ENCODE measurements at places on chromosomes 5 and 9.

DNA sequence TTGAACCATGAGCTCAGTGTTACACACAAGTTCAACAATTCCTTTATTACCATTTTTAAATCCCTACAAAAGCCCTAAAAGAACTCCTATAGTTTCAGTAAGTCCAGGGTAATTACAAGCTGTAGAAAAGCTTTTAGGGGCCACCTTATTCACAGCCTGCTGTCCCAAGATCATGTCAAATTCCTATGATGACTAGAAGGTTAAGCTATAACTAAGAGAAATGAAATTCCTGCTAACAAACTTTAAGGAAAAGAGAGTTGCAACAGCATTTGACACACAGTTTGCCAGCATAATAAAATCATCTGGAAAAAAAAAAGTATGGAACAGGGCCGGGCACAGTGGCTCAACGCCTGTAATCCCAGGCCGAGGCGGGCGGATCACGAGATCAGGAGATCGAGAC is 31.5 kb downstream of the TMEM245 start:
- no peak for DNase-seq

DNA sequence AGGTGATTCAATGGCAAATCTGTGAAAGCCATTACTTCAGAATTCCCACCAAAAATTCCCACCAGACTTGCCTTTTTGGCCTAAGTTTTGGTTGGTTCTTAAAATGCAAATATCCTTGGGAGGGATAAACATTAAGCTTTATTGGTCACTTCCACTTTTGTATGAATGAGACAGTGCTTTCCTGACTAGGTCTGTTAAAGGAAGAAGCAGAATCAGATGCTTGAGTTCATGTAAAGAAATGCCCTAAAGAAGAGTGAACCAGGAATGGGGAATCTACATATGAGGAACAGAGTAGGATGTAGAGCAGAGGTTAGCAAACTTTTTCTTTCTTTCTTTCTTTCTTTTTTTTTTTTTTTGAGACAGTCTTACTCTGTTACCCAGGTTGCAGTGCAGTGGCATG is 129.3 kb downstream of the GCNT1 start:
- no peak for DNase-seq

DNA sequence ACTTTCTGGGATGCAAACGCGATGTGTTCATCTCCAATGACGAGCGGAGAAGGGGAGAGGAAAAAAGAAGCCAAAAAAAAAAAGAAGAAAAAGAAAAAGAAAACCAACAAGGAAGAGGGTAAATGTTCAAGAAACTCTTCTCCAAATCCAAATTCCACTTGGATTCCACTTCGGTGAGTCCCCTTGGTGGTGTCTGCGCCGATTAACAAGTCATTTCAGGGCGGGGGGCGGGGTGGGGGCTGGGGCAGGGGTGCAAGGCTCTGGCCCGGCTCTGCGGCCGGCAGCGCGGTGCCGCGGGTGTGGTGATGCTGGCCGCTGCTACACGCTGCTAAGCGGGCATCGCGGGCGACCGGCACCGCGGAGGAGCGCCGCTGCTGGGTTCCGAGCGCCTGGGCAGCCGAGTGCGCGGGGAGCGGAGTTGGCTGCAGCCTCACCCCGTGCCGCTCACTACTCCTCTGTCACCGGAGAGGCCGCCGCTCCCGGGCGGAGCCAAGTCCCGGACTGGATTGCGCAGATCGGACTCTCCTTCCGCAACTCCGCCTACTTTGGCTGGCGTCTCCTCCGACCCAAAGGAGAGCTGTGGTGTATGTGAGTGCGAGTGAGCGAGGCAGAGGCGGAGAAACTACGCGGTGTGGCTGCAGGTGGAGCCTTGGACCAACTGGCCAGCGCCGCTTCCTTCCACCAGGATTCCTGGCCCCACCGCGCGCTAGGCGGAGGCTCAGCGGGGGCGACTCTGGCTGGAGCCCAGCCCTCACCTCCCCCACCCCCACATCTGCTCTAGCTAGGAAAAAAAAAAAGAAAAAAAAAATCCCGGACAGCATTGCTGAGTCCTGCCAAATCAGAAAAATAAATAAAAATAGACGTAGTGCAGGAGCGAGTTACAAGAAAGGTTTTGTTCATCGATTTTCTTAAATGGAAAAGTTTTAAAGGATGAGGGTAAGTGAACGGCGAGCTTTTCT is at the start of gene SEMA6A:
Gene SEMA6A (minus strand): TSS at position 457 of the 959 bp plus-strand sequence. CDS start 69,879 bp downstream, outside the sequence.
- peak; percentile 96 for DNase-seq

GRCh38 chr5:87020099-87020934 is 247.4 kb upstream of the RASA1 start:
- DNase-seq, result peak; percentile 52

- DNase-seq, result peak; percentile 53
Measured at GRCh38 chr9:4741365-4742089, 525 bp upstream of the AK3 start.

GRCh38 chr5:139301808-139302499 is 8.4 kb downstream of the MATR3 start:
- no peak for DNase-seq

DNA sequence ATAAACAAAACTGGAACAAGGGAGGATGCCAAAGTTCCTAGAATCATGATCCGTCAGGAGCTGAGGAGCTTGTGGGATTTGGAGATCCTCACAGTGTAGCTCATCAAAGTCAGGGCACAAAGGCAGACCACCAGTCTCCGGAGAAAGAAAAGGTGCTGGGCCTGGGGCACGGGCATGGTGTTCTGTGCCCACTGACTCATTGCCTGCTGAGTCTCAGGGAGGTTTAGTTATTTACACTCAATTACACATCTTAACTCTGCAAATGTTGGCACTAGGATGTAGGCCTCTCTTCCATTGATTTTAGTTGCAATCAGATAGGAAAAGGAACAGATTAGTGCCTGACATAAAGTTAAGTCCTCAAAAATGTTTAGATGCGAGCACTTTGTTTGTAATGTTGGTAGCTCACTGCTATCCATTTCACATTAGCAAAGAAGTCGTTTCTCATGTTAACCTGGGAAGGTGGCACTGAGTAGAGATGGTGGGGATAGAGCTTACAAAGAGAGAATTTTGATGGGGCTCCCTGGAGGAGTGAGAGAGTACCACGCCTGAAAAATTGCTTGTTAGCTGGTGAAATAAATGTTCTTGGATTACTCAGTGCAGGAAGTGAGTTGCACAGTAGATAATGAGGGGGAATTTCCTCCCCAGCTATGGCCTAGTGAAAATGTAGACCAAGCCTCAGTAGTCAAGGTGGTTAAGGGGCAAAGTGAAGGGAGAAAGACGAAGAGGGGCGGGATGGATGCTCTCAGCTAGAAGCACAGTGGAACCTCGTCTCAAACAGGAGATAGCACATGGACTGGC is 109.5 kb upstream of the CD180 start:
- DNase-seq, result no peak

DNA sequence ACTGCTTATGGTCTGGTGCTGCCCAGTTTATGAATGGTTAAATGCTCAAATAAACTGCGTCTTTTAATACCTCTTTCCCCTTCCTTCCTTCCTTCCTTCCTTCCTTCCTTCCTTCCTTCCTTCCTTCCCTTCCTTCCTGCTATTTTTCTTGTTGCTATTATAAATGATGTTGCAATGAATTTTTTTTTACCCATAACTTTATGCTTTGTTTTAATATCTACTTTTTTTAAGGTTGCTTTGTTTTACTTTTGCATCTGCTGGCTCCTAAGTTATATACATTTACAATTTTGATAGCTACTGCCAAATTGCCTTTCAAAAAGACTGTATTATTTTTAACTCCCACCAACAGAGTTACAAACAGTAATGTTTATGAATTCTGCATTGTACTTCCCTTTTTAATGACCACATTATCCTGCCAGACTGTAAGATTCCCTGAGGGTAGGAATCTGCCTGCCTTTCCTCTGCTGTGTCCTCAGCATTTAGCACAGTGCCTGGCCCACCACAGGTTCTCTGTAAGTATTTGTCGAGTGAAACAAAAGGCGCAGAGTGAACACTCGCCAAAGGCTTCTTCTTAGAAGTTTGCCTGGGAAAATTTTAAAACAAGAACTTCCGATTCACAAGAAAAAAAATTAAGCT is 36.9 kb downstream of the KIF4B start:
- no peak for DNase-seq

GRCh38 chr9:23823986-23824829 is 1.8 kb downstream of the ELAVL2 start:
- DNase-seq, result no peak

DNA sequence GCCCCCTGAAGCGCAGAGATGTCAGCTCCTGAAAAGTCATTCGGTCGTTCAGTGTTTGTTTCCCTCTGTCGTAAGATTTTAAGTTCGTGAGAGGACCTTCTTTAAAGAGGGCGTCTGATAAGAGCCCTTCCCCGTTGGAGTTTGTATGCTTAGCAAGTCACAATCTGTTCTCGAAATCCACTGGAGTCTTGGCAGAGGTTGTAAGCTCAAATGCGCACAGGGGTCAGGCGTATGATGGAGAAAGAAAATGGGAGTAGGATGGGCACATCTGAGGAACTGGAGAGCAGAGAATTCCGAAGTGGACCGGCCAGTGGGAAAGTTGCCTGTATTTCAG is 710 bp downstream of the HSD17B4 start:
- DNase-seq, result peak; percentile 50

- DNase-seq, result no peak
Measured at GRCh38 chr5:175746851-175747250, 89.0 kb downstream of the HRH2 start.

- peak; percentile 43 for DNase-seq
Measured at GRCh38 chr5:160467555-160468362, 46.1 kb downstream of the PTTG1 start.

DNA sequence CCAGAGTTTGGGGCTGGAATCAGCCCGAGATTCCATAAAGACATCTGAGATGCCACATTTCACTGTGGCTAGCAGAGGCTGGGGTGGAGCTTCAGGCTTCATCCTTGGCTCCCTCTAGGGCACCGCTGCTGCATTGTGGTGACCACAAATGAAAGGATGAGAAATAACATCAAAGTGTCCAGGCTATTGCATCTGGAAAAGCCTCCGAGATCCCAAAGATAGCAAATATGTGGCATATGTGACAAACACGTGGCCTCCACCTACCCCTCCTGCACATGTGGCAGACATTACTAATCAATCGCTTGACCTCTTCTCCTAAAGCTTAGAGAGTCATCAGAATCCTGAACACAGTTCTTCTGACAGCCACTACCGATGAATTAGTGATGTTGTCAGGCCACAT is 4.5 kb downstream of the SPARC start:
- no peak for DNase-seq

GRCh38 chr5:57316798-57317327 is 143.0 kb downstream of the GPBP1 start:
- DNase-seq, result peak; percentile 34

- peak; percentile 62 for DNase-seq
Measured at GRCh38 chr5:151825445-151825844, 53.7 kb downstream of the G3BP1 start.

GRCh38 chr5:111535879-111536549 is 23.7 kb upstream of the STARD4 start:
- DNase-seq, result no peak

GRCh38 chr5:179397516-179397915 is 52.3 kb upstream of the ADAMTS2 start:
- DNase-seq, result no peak

- no peak for DNase-seq
Measured at GRCh38 chr5:132176987-132177386, 50.7 kb downstream of the P4HA2 start.

DNA sequence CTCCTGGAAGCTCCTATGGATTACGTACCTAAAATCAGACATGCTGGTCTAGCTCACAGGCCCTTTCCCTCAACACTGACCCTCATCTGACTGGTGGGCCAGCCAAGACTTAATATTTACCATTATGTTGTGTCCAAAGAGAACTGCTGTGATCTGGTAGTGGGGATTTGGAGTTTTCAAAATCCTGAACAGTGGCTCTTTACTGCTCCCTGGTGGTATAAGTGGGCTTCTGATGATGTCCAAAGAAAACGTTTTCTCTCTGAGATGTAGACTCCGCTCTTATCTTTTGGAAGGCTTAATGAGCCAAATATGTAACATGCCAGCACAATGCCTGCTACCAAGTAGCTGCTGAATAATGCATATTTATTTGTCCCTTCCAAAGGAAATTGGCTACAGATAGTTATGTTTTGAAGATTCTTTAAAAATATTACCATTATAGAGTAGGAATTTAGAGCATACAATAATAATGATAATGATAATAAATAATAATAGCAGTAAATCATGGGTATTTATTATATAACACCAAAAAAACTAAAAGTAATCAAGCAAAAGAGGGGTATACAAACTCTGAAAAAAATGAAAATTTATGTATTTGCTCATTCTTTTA is 406.6 kb upstream of the TNC start:
- DNase-seq, result no peak

DNA sequence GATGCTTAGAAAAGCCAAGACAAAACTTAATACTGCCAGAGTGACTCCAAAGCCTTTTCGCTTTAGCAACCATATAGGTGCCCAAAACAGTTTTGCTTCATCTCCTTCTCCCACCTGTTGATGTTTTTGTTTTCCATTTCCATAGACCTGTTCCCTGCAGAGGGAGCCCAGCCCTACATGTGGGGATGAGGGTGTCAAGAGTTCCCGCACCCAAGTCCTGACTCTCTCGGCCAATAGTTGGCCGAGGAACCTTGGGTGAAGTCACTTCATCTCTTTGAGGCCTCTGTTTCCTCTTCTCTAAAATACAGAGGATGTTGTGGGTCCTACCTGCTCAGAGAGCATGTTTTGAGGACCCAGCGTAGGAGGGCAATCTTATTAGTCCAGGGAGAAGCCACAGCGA is 38.5 kb upstream of the LCP2 start:
- no peak for DNase-seq

- no peak for DNase-seq
Measured at GRCh38 chr9:5632540-5632939, 3.6 kb downstream of the RIC1 start.

DNA sequence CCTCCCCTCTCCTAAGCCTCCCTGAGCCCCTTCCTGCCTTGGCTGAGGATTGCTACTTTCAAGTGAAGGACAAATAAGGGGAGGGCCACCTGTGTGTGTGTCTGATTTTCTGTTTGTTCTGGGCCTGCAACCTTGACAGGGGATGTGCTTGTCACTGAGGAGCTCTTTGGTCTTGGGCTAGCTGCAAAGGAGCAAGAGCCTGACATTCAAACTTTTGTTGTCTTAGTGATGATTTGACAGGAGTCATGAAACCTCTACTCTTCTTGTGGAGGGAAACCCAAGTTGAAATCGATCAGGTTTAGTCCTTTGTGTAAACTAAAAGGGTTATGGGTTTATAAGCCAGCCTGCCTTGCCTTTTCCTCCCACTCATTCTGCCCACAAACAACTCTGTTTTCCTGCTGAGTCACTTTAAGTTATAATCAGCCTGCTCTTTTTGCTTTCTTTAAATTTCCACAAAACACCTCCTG is 16.9 kb downstream of the CLTA start:
- no peak for DNase-seq

DNA sequence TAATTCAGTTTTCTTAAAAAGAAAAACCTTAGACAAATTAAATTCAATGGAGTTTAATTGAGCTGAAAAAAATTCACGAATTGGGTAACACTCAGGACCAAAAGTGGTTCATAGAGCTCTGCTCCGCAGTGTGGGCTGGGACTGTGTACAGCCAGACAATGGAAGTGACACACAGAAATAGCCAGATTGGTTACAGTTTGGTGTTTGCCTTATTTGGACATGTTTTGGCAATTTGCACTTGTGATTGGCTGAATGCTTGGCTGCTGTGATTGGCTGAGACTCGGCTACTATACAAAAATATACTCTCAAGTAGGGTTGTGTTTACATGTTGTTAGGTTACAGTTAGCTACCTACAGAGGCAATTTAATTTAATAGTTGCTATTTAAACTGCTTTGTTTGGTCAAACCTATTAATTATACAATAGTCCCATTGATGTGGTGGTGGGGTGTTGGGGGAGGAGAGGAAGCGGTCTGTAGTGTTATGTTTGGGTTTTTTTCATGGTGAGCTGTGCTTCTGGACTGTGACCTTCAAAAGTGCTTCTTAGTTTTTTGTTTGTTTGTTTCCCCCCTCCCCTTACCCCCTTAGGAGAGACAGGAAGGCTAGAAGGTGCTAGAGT is 95.2 kb downstream of the CNTLN start:
- no peak for DNase-seq

- no peak for DNase-seq
Measured at GRCh38 chr5:95191330-95191729, 93.6 kb downstream of the MCTP1 start.
